ENCODE measurements at places on chromosomes 11 and 22.

- no peak for DNase-seq
Measured at GRCh38 chr11:122902951-122903350, 20.4 kb downstream of the JHY start.

GRCh38 chr11:63986932-63987513, 785 bp downstream of the OTUB1 start:
- no peak for DNase-seq

DNA sequence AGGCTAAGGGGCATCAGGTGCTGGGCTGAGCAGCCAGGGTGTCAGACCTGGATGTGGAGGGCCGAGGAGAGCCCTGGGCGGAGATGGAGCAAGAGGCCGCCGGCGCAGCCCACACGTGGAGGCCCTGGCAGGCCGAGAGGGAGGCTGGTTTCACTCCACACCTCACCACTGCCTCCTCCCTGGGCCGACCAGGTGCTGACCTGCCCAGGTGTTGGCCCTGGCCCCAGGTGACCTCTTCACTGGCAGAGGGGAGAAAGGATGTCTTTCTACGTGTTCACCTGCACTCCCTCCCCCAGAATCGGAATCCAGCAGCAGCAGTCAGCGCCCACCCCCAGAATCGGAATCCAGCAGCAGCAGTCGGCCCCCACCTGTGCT, 781 bp downstream of the ANO9 start:
- DNase-seq: no peak

DNA sequence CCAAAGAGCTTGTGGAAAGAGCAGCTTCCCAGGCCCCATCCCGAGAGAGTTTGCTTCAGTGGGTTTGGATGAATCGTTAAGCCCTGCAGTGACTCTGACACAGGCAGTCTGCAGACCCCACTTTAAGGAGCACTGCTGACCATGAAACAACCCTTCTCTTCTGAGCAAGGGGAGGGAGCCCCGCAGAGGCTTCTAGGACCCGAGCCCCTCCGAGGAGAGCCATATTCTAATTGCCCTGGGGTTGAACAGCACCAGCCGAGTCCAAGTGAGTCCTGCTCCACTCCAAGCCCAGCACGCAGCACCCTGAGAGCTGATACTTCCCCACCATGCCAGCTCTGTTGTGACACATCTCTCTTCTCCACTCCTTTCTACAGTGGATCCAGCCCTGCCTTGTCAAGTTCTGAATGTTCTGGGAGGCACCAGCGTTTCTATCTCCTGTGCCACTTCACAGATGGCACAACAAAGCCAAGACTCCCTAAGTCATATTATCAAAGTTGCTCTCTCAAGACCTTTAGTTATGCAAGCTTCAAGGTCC, 10.4 kb downstream of the USP2 start:
- DNase-seq: no peak

- DNase-seq: no peak
Measured at GRCh38 chr22:11629661-11630385, 3898.2 kb upstream of the OR11H1 start.

- DNase-seq: no peak
Measured at GRCh38 chr11:90997241-90997640, 774.4 kb upstream of the CHORDC1 start.

DNA sequence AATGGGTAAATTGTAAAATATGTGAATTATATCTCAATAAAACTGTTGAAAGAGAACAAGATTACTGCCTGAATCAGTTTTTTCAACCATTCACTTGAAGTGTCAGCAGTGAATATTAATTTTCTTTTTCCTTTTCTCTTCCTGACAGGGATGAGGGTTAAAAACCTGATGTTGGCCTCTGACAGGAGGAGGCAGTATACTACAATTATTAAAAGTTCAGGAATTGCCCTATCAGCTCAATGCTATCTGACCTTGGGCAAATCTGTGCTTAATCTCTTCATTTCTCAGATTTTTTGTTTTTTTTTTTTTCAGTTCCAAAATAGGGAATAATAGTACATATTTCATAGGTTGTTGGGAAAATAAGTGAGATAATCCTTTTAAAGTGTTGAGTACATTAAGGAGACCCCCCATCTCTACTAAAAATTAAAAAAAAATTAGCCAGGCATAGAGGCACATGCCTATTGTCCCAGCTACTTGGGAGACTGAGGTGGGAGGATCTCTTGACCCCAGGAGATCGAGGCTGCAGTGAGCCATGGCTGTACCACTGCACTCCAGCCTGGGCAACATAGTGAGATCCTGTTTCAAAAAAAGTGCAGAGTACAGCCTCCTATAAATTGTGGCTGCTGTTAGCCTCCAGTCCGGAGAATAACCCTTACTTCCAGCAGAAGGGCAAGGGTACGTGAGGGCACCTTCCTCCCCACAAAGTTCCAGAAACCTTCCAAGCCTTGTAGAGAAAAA, 48.8 kb downstream of the TRIM44 start:
- DNase-seq: no peak

- no peak for DNase-seq
Measured at GRCh38 chr11:60367009-60367408, 11.3 kb upstream of the MS4A7 start.

GRCh38 chr22:45268958-45269844, 15.5 kb upstream of the UPK3A start:
- peak; percentile 92 for DNase-seq

- no peak for DNase-seq
Measured at GRCh38 chr11:2944530-2944929, 15.3 kb upstream of the PHLDA2 start.

DNA sequence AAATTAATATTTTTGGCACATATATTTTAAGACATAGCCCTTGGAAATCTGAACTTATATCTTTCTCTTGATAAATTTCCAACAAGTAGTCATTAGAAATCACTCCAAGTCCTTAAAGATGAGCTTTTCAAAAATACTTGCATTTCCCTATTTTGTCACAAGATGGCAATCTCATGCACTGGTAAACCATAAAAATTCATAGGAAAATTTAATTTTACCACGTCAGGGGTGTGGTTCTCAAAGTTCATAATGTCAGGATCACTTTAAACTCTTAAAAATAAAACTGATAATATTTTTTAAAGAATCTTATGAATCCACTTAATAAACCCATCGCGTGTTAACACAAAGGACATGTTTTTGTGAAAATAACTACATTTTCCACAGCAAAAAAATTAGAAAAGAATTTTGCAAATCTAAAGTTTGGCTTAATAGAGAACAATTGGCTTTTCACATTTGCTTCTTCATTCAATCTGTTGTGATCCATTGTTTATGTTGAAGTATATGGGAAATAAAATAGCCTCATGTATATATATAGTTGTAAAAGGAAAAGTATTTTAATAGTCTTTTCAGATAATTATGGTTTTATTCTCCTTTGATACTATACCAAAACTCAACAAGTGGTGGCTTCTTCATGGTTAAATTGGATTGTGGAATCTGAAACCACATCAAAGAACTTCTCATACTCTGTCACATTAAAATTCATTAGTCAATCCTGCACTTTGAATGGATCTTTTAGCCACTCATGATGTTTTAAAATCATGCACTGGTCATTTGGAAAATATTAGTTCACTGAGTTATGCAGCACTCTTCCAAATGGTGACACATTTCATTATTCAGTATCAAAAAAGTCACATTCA, 169.1 kb downstream of the CADM1 start:
- DNase-seq: no peak

DNA sequence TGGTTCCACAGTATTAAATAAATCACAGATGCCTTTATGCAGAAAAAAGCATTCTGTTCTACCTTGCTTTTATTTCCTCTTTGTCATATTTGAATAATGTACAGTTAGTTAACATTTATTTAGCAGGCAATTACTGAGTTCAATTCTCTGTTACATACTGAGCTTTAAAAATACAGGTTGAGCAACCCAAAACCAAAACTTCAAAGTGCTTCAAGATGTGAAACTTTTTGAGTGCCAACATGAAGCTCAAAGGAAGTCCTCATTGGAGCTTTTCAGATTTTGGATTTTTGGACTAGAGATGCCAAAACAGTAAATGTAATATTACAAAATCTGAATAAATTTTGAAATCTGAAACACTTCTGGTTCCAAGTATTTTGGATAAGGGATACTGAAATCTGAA, 54.1 kb downstream of the PDHX start:
- DNase-seq: no peak

DNA sequence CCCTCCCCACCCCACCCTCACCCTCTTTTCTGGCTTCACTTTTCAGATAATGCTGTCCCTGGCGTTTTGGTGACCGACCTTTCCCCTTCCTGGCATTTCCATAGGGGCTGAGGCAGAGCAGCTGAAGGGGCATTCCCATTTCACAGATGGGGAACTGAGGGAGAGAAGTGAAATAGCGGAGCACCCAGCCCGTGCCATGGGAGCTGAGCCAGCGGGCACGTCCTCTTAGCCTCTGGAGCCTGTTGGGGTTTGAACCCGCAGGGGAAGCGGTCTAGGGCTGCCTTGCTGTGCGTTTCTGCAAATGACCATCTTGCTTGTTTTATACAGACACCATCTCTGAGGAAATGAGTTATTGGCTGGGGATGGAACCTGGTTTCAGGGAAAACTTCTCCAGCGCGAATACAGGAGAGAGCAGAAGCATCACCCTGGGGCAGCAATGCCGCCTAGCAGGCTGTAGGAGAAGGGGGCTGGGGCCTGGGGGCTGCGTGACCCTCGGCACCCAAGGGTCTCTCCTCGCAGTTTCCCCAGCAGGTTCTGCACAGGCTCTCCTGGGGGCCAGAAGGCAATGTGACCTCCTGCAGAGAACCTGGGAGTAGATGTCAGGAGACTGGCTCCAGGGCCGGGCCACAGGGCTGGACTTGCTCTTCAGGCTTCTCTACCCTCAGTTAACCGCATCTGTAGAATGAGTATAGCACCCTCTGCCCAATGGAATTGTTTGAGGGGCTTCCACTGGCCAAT, 1.5 kb downstream of the PTPRJ start:
- DNase-seq: peak; percentile 28
